ENCODE measurements at places on chromosomes 12 and 14.

GRCh38 chr12:15629761-15630160, 159.4 kb downstream of the EPS8 start:
- DNase-seq, result no peak

GRCh38 chr14:102696856-102697495, 80.3 kb upstream of the TRAF3 start:
- DNase-seq, result no peak

- DNase-seq, result no peak
Observed at GRCh38 chr14:64117671-64118402, 176.3 kb downstream of the ESR2 start.

GRCh38 chr12:25404955-25405354, 148.1 kb downstream of the LMNTD1 start:
- no peak for DNase-seq
